AG20443 (cell line): ENCODE measurements at places on chromosomes 5 and 9.

DNA sequence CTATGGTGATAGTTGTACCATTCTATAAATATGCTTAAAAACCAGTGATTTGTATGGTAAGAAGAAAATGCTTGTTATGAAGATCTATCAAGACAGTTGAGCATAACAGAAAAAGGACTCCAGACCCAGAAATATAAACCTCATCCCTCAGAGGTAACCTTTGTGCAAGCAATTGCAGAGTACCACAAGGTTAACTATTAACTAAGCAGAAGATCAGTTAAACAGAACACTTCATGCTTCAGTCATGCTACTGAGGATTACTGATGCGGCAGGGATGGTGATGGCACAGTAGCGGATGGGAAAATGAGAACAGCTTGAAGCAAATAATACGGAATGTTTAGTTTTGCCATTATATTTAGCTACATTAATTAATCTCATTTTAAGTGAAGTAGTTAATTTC is 45.5 kb downstream of the IARS1 start:
- DNase-seq, result no peak

GRCh38 chr9:4423207-4423610 is 67.1 kb upstream of the SLC1A1 start:
- DNase-seq, result no peak

DNA sequence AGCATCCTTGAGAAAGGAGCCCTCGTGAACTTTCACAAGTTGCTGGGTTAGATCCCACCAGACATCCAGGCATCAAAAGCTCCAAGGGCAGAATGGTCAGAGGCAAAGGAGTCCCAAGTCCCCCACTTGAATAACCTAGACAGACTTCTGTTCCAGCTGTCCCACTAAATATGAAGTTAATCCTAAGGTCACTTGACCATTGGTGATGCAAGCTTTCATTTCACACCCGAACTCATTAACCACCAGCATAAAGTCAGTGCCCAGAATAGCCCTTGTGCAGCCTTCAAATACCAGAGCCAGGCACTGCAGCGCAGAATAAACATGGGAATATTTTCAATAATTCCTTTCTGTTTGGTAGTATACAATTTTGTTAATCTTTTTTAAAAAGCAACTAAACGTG is 28.9 kb downstream of the OXCT1 start:
- no peak for DNase-seq

GRCh38 chr5:178768371-178769260 is 38.2 kb upstream of the ZNF354A start:
- no peak for DNase-seq

DNA sequence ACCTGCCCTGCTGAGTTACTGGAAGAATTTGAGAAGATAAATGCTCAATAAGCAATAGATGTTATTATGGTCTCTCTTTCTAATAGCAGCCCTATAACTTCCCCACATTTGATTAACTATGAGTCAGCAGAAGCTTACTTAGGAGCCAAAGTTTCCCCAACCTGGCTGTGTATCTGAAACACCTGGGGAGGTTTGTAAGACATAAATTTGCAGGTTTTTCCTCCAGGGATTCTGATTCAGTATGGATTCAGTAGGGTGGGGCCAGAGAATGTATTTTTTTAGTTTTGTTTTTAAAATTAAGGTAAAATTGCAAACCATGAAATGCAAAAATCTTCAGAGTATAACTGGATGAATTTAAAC is 44.9 kb upstream of the GNPDA1 start:
- DNase-seq, result no peak

DNA sequence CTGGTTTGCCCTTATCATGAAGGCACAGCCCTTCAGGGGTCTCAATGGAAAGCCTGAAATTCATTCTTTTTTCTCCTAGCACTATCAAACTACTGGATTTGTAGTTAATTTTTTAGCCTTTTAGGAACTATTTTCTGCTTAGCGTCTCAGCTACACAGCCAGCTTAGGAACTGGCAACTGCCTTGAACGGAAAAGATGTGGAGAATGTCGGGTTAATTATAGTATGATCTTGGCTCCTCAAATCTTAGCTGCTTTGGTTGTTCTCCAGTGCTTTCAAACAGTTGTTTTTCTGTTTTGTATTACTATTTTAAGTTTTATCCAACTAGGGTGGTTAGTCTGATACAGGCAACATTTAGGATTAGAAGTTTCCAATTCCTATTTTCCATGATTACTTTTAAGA is 44.1 kb downstream of the CCNH start:
- no peak for DNase-seq

GRCh38 chr9:101029315-101030085 is 973 bp downstream of the PLPPR1 start:
- DNase-seq, result no peak

DNA sequence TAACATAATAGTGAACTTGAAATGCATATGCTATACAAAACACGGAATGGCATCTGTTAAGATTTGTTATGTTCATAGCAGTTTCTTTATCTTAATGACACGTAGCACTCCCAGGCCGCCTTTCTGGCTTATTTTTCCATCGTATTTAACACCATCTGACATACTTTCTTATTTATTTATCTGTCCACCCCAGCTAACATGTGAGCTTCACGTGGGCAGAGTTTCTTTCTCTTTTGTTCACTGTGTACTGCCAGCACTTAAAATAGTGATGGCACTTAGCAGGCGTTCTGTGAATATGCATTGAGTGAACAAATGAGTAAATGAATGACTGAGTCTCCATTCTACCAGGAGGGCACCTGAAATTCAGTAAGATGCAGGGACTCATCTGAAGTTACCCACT is 29.4 kb upstream of the SYNPO start:
- DNase-seq, result no peak

- peak; percentile 37 for DNase-seq
Observed at GRCh38 chr5:77560677-77561263, 68.7 kb upstream of the WDR41 start.

- DNase-seq, result peak; percentile 35
Observed at GRCh38 chr9:133443982-133444381, 15.8 kb upstream of the CACFD1 start.

DNA sequence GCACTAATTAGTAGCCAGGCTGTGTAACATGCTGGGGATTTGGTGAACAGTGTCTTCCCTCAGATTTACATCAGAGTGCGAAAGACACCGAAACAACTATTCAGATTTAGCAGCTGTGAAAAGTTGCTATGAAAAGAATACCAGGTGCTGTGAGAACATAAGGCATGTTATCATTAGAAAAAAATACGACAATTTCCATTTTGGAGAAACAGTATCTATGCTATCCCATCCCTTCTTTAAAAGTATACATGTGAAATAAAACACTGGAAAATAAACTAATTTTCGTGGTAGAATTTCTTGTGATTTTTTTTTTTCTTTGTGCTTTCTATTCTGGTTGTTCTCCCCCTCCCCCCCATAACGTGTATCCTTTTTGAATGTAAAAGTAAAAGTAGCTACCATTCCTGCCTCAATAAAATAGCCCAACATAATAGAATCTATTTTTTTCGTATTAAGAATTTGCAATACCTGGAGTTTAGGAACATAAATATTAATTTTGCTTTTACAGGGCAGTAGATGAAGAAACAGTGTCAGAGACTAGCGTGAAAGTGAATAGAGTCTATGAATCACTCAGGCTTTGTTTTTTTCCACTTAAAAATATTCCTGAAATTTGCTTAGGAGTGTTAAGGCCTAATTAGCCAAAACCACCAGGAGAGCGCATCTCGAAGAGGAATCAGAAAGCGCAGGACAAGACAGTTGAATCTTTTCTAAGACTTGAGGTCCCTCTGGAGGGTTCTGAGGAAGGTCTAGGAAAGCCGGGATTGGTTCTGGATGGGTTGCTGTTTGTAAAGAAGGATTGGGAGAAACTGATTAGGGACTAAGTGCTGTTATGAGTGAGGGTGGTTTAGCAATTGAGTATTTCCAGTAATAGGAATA is 813 bp upstream of the SLU7 start:
- DNase-seq, result no peak

- DNase-seq, result no peak
Observed at GRCh38 chr9:95731876-95732275, 143.6 kb upstream of the ERCC6L2 start.

DNA sequence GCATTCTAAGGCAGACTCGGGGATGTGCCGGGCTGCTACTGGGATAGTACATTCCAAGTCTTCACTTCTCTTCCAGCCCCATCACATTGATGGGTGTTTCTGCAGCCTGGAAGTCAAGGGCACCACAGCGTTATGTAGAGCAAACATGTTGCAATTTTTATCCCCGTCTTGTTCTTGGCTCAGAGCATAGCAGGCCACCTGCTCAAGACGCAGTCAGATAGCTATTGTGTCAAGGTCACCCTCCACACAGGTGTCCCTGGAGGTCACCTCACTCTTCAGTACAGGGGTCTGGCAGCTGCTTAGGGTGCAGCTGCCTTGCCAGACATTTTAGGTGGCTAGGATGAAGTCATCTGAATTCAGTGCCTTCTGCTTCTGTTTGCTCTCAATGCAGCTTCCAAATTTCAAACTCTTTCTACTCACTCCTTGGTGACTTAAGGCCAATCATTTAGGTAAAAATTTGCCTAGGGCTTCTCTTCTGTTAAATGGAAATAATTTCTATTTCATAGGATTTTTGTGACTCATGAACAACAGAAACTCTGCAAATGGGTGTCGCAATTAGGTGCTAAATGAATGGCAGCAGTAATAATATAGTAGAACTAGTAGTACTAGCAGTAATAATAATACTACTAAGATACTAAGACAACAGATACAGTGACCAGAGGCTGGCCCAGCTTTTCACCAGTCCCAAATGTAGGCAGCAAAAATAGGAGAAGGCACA is 24.3 kb downstream of the KCNV2 start:
- no peak for DNase-seq

DNA sequence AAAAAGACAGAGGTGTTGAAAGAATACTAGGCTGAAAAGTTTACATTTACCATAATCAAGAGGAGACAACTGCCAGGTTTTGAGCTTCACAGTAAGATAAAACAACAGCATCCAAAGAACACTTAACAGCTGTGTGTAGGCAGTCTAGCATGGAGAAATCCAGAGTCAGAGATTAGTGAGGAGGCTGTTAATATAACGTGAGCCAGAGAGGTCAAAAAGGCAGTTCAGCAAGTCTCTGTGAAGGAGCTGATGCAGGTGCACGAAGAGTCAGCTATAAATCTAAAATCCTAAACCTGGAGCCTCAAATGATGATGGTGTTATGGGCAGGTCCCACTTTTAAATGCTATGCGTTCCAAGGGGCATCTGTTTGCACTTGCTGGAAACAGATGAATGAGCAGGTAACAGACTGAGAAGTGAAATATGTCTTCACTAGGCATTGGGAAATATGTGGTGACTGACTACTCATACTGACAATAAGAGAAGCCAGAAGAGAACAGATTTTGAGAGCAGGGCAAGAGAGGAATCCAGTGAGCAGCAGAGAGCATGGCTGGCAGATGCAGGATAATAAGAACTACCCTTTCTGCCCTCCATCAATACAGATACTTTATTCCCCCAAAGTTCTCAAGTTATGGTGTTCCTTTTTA is 8.7 kb downstream of the APTX start:
- DNase-seq, result no peak

GRCh38 chr9:25964239-25964638 is 286.0 kb upstream of the TUSC1 start:
- DNase-seq, result peak; percentile 65

DNA sequence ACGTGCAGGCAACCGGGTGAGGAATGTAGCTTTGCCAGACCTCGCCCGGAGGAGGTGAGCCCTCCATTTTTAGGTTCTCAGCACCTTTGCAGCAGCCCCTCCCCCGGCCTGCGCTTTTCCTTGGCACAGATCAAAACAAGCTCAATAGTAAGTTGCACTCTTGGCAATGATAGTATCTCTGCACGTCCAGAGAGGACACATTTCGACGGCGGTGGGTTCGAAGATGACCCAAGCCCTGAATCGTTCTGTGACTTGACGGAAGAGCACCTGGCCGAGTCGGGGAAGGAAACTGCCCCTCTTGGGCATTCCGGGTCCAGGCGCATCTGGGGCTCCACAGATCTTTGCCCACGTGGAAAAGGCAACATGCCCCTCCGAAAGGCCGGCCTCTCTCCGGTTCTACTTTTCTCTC is 904 bp downstream of the GDNF start:
- DNase-seq, result peak; percentile 27

- peak; percentile 35 for DNase-seq
Observed at GRCh38 chr5:38615981-38616451, 59.6 kb upstream of the LIFR start.

DNA sequence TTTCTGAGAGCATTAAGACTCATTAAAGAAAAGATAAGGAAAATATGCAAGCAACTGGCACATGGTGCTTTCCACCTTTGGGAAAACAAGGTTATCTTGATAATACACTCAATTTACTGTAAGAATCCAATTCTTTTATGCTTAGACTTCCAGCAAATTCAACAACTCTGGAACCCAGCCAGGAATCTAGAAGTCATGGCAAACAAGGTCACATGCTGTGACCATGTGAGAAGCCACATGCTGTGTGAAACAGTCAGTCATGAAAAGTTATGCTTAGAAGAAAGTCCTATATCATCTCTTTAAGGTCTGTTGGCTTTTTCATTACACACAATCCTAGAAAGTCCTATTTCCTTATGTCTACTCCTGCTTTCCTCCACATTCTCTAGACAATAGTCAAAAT is 581.8 kb upstream of the C9orf72 start:
- no peak for DNase-seq

- DNase-seq, result no peak
Observed at GRCh38 chr5:90994796-90995195, 388.3 kb downstream of the ARRDC3 start.

DNA sequence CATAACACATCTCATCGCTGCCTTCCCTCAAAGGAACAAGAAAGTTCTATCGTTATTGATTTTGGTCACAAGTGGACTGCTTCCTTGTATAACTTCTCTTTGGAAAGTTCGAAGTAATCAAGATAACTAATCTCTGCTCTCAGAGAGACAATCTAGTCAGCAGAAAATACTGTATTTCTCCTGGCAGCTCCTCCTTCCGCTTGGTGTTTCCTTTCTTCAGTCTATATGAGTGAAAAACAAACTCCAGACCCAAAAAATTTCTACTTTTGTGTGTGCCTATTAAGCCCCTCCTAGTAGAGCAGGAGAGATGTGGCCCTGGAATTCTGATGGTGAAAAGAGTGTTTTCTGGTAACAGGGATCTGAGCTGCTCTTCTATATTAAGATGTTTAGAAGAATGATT is 24.5 kb downstream of the OSTF1 start:
- DNase-seq, result no peak

DNA sequence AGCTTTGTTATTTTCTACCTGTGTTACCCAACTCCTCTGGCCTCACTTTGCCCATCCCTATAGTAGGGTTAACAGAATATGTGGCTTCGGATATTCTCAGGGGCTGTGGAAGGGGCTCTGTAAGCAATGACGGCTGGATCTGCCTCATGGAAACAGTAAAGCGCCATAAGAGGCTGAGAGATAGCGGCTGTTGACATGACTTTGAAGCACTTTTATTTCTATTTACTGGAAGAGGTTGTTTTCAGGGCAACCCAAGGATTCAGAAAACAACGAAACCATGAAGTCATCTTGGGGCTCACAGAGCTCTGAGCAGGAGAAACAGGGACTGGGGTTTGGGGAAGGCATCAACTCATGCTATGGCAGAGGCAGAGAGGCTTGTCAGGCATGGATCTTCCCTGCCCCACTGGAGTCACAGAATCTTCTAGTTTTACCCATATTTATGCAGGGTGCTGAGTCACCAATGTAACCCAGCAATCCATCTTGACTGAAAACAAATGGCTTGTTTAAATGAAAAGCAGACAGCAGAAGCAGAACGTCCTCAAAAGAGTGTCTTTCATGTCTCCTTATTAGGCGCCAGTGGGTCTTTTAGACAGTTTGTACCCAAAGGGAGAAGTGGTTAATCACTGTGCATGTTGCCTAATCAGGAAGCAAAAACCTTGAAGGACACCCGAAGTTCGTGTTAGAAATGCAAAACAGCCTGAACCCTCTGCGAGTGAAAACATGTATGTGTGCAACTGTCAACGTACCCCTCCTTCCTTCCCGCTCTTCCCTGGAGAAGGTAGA is 113.0 kb downstream of the COL23A1 start:
- no peak for DNase-seq

- no peak for DNase-seq
Observed at GRCh38 chr9:26308328-26308727, 584.3 kb downstream of the CAAP1 start.
